ENCODE measurements at places on chromosomes 12 and 14. TPM values are rescaled to one million over a fixed set of nuclear protein-coding genes. Genes with fewer than 3 reads are reported as not detected.

- no peak for DNase-seq
These were observed 86.4 kb downstream of the DACT1 start for GRCh38 chr14:58724206-58724605.

SERPINA12 gene
- total RNA-seq = not detected

BBOF1 gene
- 2.7 TPM for total RNA-seq

- DNase-seq = no peak
These were observed 56.4 kb upstream of the LTA4H start for GRCh38 chr12:96091833-96092232.

- DNase-seq = no peak
These were observed 27.0 kb downstream of the MSRB3 start for GRCh38 chr12:65305346-65305950.

- DNase-seq = no peak
These were observed 197.6 kb upstream of the RBM19 start for GRCh38 chr12:114163771-114164170.

- DNase-seq = no peak
These were observed 850 bp downstream of the SMOC1 start for GRCh38 chr14:69880044-69880487.

DNA sequence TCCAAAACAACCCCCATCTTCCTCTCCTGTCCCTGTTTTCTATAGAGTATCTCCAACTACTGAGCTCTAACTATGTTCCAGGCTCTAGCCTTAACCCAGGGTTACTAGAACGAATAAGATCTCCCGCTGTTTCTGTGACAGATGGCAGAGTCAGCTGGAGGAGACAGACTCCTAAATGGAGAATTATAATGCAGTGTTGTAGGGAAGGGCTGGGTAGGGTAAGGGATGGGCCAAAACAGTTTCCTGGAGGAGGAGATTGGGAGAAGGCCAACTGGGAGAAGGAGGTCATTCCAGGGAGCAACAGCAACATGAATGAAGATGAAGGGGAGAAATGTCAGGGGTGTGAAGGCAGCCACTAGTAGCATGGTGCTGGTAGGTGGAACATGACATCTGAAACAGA is 73.4 kb upstream of the ANO4 start:
- no peak for DNase-seq

- no peak for DNase-seq
These were observed 1081.4 kb upstream of the LRFN5 start for GRCh38 chr14:40525314-40525713.

GRCh38 chr14:91732439-91732838 is 553 bp upstream of the CATSPERB start:
- DNase-seq = no peak

DNA sequence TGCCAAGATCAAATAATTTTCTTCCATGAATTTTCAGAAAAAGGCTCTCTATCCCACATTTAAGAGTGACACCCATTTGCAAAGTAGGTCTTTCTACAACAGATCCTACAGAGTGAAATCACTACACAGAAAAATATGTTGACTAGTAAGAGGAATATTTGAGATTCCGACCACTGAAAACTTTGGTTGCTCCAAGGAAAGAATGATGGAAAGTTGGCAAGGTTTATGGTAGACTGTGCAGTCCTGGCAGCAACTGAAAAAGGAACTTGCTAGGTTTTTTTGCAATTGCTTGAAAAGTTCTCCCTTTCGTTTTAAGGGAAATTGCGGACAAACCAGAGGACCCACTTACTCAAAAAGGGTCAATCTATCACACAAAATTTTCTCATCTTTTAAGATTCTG is 83.1 kb upstream of the TSPAN8 start:
- no peak for DNase-seq

NELL2 gene
- total RNA-seq = 20.8 TPM

Data from adrenal gland (tissue), 19 donors.